ENCODE measurements at places on chromosomes 6 and 20. TPM values are rescaled to one million over a fixed set of nuclear protein-coding genes. Genes with fewer than 3 reads are reported as not detected.

Gene BTNL2
- total RNA-seq, result not detected

Gene GJA10
- not detected for total RNA-seq

GRCh38 chr6:79755967-79756366 is 124.8 kb downstream of the SH3BGRL2 start:
- no peak for DNase-seq
- no peak overlapping the region for H3K27ac ChIP-seq
- H3K27me3 ChIP-seq, result peaks cover 9% of the 10 kb centered on the region

DNA sequence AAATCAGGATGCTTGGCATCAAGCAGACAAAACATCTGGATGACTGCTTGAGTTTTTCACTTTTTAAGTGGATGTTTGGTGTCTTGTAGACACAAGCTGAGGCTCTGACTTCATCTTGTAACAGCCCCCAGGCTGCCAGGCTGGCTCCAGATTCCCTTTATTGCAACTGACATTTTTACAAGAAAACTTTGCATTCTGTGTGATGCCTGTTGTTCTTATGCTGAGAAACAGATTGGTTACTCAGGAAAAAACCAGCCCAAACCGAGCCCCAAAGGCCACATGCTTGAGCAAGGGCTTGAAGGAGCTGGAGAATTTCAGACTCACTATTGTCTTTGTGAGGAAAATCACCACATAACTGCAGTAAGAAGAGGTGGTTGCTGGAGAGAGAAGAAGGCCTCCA is 98.4 kb upstream of the PREP start:
- no peaks in the 10 kb centered on the region for H3K36me3 ChIP-seq
- peaks cover 37% of the 10 kb centered on the region for H3K27me3 ChIP-seq
- no peak for DNase-seq
- no peak overlapping the region for H3K4me3 ChIP-seq
- H3K4me1 ChIP-seq, result no peaks in the 10 kb centered on the region

Gene KCNG1
- total RNA-seq, result 44.2 TPM

- H3K27me3 ChIP-seq, result no peaks in the 10 kb centered on the region
- no peaks in the 10 kb centered on the region for H3K36me3 ChIP-seq
- H3K4me3 ChIP-seq, result no peak overlapping the region
- no peak overlapping the region for H3K27ac ChIP-seq
- DNase-seq, result no peak
These were observed 243.9 kb upstream of the TENT5A start for GRCh38 chr6:81996414-81996813.

Gene NR2E1
- total RNA-seq, result not detected

DNA sequence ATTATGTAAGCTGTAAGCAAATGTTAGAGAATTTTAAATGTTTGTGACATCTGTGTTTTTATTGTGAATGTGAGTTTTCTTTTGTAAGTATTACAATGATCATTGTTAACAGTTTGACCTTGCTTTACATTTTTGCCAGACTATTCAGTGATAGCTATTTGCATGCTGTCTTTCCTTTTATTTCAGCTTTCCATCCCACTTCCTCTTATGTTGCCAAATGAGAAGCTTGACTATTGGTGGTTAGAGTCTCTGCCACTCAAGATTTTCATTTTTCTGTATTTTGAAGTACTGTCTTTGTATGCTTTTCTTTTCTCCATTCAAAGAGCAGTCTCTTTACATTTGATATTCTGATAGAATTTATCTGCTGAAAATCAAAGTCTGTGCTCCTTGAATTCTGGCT is 104.1 kb downstream of the PRIM2 start:
- no peaks in the 10 kb centered on the region for H3K36me3 ChIP-seq
- no peak for DNase-seq
- H3K27ac ChIP-seq, result no peak overlapping the region

GRCh38 chr6:135852746-135853145 is 1.2 kb downstream of the PDE7B start:
- peaks cover 29% of the 10 kb centered on the region for H3K4me1 ChIP-seq
- H3K27ac ChIP-seq, result no peak overlapping the region
- H3K36me3 ChIP-seq, result no peaks in the 10 kb centered on the region
- peak overlapping the region; percentile 64 for H3K4me3 ChIP-seq
- H3K27me3 ChIP-seq, result no peaks in the 10 kb centered on the region

Gene SOX12
- 66.8 TPM for total RNA-seq

- DNase-seq, result no peak
- peak overlapping the region; percentile 83 for H3K27ac ChIP-seq
- no peaks in the 10 kb centered on the region for H3K27me3 ChIP-seq
- peaks cover 30% of the 10 kb centered on the region for H3K4me1 ChIP-seq
- peaks cover 27% of the 10 kb centered on the region for H3K36me3 ChIP-seq
- H3K4me3 ChIP-seq, result no peak overlapping the region
These were observed 76.8 kb downstream of the CNKSR3 start for GRCh38 chr6:154433477-154434241.

GRCh38 chr6:14811775-14812428 is 434.0 kb upstream of the JARID2 start:
- DNase-seq, result no peak
- H3K4me1 ChIP-seq, result peaks cover 17% of the 10 kb centered on the region
- H3K4me3 ChIP-seq, result no peak overlapping the region

Gene KCNQ2
- total RNA-seq, result 11.8 TPM

GRCh38 chr6:106528521-106528920 is 100.8 kb downstream of the RTN4IP1 start:
- no peaks in the 10 kb centered on the region for H3K36me3 ChIP-seq
- no peak for DNase-seq
- no peak overlapping the region for H3K27ac ChIP-seq
- H3K4me3 ChIP-seq, result no peak overlapping the region
- H3K4me1 ChIP-seq, result peaks cover 10% of the 10 kb centered on the region

GRCh38 chr20:35637276-35637675 is 21.6 kb downstream of the SPAG4 start:
- peak overlapping the region; percentile 45 for H3K27ac ChIP-seq
- H3K27me3 ChIP-seq, result no peaks in the 10 kb centered on the region
- DNase-seq, result no peak
- peaks cover 2% of the 10 kb centered on the region for H3K36me3 ChIP-seq

Data from mesothelial cell of epicardium (in vitro differentiated cells).